Posterior cingulate gyrus (tissue), 11 donors: ENCODE measurements at places on chromosomes 12 and 14.

- no peak for DNase-seq
Measured at GRCh38 chr14:70754991-70755390, 54.3 kb downstream of the MAP3K9 start.

DNA sequence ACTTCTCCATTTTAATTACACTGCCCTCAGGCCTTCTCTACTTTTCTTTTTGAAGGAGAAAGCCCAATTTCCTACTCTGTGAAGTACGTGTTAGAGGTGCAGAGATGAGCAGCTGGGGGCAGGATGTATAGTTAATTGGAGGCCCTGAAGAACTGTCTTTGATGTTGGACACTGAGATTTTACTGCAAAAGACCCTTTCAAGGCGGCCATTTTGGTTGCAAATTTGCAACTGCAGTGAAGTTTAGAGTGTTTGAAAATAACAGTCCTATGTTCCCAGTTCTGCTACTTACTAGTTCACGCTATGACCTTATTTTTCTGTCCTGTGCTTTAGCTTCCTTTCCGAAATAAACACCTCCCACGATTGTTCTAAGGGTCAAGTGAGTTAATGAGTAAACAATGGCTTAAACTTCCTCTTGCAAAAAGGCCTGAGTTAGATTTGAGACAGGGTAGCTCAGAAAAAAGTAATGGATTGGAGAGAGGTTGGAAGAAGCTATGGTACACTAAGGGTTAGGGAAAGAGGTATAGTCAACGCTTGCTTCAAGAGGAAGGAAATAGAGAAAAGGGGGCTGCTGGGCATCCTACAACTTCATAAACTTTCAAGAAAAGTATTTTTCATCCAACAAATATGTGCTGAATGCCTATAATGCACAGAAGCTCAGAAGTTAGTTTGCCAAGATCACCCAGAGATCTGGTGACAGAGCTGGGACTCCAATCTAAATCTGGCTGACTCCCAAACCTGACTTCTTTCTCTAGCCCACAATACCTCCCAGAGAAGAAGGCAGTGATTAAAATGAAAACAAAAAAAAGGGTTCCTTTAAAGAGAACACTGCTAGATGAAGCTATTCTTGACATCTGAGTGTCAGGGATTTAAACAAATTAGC is 26.4 kb upstream of the DICER1 start:
- DNase-seq, result no peak

DNA sequence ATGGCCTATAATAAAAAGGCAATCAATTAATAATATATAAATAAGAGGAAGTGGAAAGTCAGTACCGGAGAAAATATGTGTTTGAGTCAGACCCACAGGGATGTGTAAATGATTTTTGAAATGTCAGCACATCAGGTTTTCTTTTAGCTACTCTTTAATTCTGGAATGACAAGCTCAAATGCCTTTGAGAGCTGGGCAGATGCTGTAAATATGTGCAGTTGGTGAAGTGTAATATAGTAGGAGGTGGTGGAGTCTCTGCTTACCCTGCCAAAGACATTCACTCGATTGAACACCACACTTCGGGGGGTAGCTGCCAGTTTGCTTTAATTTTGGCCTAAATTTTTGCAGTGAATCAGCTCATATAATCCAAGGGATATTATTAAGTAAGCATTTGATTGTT is 93.0 kb downstream of the PLEKHA5 start:
- DNase-seq, result no peak

DNA sequence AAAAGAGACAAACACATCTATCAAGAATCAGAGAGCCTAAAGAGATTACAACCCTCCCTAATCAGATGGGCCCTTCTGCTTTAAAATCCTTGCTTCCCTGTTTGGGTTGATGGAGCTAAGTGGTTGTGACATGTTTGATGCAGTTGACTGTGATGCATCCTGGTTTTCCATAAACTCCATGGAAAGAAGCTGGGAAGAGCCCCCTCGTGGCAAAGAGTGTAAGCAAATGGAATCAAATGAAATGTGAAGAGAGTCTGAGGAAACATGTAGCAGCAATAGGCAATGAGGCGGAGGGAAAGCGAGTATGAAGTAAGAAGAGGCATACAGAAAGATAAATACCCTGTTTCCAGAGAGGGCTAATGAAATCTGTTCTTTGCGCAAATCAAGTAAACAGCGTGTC is 70.4 kb upstream of the SLCO1C1 start:
- DNase-seq, result no peak

- DNase-seq, result no peak
Measured at GRCh38 chr12:130161261-130162243, 712 bp upstream of the FZD10 start.

DNA sequence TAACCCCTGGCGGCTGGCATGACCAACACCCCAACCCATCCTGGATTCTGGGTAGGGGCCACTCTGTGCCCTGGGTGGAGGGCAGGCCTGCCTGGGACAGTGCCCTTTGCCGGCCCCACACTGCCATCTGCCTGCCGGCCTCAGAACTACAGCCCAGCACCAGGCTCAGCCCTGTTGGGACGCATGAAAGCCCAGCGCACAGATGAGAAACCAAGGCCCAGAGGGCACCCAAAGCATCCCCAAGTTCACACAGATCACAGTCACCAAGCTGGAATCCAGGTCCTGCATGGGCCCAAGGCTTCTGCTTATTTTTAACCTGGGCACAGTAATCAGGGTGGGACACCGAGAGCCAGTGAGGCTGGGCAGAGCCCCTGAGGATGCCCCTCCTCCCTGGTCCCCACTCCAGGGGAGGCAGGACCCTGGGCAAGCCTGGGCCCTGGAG is 26.2 kb downstream of the RFLNA start:
- peak; percentile 94 for DNase-seq

GRCh38 chr14:104299993-104300761 is 161.8 kb downstream of the KIF26A start:
- DNase-seq, result no peak

DNA sequence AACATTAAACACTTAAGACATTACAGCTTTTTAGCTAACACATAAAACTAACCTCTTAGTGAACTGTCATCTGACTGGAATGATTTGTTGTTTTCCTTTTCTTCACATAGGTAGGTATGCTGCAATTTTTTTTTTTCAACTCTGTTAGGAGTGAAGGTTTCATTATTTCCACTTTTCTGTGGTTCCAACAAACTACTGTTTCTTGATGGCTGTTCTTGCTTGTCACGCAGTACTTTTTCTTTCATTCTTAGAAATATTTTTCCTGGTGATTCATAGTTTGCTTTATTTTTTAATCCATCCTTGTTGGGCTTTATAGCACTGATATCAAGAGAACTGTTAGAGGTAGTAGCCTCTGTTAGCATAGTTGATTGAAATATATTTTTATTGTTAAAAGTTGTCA is 6.3 kb downstream of the MIS18BP1 start:
- DNase-seq, result no peak

- peak; percentile 4 for DNase-seq
Measured at GRCh38 chr12:34597548-34598351, 575.5 kb downstream of the ALG10 start.

DNA sequence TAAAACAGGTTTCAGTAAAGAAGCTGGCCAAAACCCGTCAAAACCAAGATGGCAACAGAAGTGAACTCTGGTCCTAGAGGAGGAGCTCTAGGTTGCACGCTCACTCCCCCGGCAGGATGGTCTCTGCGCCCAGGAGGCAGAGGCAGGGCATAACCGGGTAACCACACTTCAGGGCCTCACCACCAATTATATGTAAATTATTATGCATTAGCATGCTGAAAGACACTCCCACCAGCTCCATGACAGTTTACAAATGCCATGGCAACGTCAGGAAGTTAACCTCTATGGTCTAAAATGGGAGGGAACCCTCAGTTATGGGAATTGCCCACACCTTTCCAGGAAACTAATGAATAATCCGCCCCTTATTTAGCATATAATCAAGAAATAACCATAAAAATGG is 20.1 kb upstream of the SLC6A12 start:
- DNase-seq, result no peak

DNA sequence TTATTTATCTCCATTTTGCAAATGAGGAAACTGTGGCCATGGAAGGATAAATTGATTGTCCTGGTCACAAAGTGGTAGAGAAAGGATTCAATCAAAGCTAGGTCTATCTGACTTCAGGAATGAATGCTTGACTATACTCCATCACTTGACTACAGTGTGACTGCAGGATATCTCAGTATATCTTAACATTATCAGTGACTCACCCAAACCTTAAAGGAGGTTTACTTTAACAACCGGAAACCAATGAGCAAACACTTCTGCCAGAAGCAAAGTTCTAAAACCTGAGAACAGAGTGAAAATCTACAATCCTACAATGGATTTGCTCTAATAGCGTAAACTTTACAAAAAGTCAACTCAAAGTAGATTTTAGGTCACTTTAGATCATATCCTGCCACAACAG is 277.0 kb downstream of the CEP128 start:
- no peak for DNase-seq

- no peak for DNase-seq
Measured at GRCh38 chr12:43292699-43293098, 259.3 kb downstream of the ADAMTS20 start.

- DNase-seq, result no peak
Measured at GRCh38 chr12:11765421-11765816, 115.9 kb downstream of the ETV6 start.
